ENCODE measurements at places on chromosomes 7 and 10.
A peak's percentile ranks its signal among the peaks of the same experiment; 100 is the strongest.

DNA sequence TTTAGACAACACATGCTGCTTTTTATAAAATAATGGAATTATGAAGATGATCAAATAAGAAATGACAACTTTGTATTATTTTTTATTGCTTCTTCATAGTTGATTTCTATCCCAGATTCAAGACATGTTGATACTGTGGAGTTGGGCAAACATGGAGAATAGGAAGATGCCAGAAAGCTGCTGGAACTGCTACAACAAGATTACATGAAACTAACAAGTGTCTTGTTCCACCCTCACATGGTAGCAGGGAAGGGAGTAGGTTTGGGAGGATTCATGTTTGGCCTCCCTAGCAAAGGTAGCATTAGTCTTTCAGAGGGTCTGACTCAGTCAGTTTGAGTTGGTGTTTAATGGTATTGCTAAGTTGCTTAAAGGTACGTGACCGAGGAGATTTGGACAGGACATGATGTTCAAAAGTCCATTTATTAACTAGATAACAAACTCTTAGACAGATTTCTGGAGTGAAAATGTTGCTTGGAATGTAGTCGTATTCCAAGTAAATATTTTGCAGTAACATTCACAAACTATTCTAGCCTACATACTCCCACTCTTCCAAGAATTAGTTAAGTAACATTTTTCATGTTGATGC, 33.1 kb downstream of the PRR15 start:
- no peak for DNase-seq

DNA sequence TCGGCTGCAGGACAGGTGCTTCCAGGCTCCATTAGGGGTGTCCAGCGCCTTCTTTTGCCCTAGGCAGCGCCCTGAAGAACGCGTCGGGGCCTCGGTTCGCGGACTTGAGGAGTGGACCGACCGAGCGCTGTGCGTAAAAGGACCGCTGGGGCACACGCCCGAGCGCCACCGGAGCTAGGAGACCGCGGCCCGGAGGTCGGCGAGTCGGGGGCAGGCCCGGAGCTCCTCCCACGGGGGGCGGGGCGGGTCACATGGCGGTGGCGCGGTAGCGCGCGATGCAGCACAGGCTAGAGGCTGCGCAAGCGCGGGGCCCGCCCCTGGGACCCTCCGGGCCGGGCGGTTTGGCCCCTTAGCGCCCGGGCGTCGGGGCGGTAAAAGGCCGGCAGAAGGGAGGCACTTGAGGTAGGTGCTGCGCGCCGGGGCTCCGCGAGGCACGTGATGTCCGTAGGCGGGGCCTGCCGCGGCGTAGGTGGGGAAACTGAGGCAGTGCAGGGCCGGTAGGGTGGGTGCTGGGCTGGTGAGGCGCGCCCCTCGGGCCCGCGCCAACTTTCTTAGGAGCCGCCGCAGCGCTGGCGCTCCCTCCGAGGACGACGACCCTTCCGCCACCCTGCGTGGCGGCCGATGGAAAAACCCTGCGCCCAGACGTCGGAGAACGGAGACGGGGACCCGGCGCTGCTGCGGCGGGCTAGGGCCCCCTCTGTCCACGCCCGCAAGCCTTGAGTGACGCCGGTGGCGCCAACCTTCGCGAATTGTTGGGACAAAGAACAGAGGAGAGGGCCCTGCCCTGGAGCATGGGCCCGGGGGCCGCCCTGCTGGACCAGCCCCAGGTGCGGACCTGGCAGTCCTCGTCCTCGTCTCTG, at the start of gene PRXL2A:
Gene PRXL2A, plus strand, starts transcription at position 310 of the 860 bp plus-strand sequence. CDS start 11,917 bp downstream, outside the sequence.
- DNase-seq = peak; percentile 92

GRCh38 chr10:80187465-80188409, 17.6 kb downstream of the ANXA11 start:
- peak; percentile 88 for DNase-seq

- DNase-seq = no peak
Observed at GRCh38 chr7:82745117-82745516, 301.5 kb upstream of the CACNA2D1 start.

DNA sequence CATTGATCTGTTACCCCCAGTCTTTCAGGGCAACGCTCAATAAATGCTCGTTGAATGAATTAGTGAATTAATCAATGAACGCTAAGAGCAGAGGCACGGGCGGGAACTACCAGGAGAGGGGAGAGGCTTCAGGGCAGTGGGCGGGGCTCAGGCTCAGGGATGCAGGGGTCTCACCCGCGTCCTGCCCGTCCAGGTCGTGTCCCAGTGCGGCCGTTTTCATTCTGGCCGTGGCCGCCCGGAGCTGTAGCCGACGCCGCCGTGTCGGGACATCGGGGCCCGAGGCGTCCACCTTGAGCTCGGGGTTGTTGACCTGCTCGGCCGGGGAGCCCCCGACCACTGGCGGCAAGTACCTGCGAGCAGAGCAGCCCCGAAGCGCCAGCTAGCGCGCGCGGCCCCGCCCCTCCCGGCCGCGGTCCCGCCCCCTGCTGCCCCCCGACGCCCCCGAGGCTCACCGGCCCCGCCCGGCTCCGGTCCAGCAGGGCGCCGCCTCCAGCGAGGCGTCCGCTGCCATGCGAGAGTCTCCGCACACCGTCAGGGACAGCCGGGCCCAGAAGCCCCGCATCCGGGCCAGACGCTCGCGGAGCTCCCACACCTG, 2.8 kb upstream of the GAL3ST4 start:
- no peak for DNase-seq

DNA sequence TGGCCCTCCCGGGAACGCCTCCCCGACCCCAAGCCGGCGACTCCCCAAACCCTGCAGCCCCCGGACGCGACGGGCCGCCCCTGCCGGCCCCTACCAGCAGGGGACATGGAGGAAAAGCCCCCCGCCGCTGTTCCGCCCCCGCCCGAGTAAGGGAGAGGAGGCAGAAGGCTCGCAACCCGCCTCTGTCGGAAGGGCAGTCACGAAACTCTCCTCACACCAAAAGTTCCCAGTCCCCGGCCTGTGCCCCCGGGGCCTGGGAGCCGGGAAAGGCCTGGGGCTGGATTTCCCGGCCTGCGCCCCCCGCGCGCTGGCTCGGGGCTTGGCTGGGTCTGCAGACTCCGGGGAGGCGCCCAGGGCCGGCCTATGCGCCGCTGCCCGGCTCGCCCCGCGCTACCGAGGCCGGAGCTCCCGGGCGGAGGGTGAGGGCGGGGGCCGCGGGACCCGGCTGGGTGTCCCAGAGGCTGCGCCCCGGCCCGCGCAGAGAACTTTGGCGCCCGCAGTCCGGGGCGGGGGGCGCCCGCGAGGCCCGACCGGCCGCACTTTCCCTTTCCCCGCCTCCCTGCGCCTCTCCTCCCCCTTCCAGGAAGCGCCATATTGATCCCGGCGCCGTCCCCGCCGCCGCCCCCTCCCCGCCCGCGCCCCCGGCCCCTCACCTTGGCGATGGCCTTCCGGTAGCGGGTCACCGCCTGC, 728 bp downstream of the PARD3 start:
- DNase-seq = no peak

DNA sequence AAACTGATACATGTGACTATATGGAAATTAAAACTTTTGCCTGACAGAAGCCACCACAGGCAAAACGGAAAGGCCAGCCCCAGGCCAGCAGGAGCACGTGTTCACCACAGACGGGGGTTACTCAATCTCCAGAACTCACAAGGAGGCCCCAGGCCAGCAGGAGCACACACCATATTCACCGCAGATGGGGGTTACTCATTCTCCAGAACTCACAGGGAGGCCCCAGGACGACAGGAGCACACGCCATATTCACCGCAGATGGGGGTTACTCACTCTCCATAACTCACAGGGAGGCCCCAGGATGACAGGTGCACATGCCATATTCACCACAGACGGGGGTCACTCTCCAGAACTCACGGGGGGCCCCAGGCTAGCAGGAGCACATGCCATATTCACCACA, 61.5 kb downstream of the NKX6-2 start:
- no peak for DNase-seq

GRCh38 chr10:14409247-14409646, 78.5 kb upstream of the FRMD4A start:
- DNase-seq = no peak

- no peak for DNase-seq
Observed at GRCh38 chr10:34464591-34464990, 350.5 kb downstream of the PARD3 start.

DNA sequence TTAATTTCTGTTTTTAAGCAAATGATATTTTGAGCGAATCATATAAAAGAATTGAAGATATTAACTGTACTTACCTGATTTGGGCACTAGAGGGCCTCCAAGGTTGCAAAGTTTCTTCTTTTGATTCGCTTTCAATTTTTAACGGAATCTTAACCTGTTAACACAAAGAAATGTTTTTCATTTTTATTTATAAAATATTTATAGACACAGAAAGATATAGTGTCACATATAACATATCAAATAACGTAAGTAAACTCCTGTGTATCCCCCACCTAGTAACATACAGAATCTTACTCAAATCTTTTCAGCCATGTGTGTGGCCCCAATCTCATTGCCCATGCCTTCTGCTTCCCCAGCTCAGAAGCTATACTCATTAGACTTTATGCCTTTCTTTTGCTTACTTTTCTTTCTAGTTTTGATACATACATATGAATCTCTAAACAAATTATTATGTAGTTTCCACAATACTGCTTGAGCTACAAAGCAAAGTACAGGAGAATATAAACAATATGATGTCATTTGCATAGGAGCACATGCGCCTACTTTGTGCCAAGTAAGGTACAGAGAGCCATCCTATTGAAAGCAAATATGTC, 49.5 kb upstream of the ZPBP start:
- DNase-seq = no peak

DNA sequence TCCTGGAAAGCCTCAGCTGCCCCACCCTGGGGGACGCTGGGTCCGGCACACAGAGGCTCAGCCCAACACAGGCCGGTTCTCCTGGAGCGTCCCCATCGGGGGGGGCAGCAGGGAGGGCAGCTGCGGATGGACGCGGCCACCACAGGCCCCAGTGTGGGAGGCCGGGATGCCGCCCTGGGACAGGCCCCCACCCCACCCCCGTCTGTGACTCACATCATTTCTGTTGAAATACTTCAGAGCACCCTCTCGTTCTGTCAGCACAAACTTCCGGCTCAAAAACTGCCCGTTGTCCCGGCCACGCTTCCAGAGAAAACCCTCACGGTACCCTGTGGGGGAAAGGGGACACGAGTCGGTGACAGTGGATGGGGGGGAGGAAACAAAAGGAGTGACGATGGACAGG, 28.5 kb downstream of the GET4 start:
- DNase-seq = no peak

DNA sequence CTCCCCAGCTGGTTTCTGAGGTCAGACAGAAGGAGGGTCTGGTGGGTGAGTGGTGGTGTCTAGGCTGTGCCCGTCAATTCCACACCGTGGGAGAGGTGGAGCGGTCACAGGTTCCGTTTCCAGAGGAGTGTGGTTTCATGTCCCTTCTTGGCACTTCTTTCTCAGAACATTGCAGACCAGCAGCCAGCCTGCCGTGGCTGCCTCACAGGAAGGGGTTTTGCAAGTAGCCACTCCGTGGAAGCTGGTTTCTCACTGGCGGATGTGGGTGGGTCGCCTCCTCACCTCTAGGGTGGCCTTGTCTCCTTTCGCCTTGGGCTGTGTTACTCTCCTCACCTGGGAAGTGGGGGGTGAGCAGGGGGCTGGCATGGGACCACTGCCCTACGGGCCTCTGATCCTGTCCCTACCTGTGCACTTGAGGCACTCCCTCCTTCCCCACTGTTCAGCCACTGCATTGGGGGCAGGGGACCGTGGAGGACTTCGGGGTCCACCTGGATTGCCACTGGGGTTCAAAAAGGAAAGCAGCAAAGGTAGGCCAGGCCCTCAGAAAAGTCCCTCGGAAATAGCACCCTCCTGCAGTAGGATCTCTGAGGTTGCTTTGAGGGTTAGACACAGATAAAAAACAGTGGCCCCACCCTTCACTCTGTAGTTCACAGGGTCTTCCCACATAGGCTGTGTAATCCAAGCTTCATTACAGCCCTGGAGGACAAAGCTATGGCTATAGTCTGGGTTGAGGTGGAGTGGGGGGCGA, 33.9 kb downstream of the TSPAN14 start:
- peak; percentile 90 for DNase-seq

DNA sequence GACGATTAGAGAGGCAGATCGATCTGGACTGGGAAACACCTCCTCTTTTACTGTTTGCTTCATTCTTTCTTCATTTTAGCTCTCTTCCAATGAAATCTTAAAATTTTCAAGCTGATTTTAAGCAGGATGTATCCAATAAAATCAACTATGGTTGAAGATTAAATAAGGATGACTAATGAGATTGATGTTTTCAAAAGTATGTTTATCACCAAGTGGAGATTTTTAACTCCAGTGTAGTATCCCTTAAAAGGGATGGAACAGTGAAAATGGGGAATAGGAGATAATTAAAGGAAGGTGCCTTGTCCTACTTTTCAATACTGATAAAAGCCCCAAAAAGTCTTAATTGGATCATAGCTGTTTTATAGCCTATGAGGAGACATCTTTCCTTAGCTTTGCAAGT, 11.6 kb upstream of the LIPF start:
- DNase-seq = no peak

- no peak for DNase-seq
Observed at GRCh38 chr10:33039181-33039580, 81.2 kb upstream of the ITGB1 start.

DNA sequence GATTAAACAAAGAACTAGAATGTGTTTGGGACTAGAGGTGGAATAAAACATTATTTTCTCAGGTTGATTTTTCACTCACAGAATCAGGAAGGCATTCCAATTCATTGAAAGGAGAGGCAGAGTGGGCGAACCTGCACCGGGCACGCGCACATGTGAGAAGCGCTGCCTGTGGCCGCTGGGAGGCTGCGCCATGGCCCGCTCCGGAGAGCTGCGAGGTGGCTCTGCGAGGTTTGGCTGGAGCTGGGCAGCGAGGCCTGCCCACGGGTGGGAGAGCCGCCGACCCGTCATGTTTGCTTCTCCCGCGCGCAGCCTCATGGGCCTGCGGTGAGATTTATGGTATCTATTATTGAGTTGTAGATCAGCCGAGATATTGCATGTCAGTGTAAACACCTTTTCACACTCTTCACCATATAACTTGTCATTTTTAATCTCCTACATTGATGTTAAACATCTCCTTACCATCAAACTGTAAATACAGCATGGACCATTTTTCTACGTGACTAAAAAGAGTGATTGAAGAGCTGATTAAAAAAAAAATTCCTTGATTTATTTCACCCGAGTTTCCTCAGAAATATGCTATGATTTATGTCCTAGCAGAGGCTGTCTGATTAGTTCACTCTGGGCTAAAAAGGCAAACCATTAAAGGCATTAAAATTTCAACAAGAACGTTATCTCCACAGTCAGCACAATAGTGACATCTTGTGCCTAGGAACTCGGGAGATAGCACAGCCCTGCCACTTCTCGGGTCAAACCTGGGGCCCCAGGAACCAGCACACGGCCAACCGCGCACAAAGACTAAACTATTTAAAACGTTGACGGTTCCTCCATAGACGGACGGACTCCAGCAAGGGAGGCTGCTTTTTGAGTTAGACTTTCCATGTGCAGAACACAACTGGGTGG, 96.6 kb upstream of the RNF32 start:
- no peak for DNase-seq

DNA sequence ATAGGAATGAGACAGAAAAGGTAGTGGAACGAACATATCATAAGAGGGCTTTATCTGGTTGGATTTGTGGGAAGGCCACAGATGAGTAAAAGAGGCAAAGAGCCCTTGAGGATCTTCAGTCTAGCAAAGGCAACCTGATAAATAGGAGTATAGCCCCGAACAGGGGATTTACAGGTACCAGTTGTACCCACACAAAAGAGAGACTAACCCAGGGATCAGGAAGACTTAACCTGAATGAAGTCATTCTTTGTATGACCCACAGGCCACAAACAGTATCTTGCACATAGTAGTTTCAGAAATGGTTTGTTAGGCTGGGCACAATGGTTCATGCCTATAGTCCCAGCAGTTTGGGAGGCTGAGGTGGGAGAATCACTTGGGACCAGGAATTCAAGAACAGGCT, 208.2 kb downstream of the ARHGAP21 start:
- DNase-seq = no peak

Measured in cardiac septum (tissue), 1 donor.